ENCODE measurements at places on chromosomes 3 and 15.
A peak's percentile ranks its signal among the peaks of the same experiment; 100 is the strongest.

DNA sequence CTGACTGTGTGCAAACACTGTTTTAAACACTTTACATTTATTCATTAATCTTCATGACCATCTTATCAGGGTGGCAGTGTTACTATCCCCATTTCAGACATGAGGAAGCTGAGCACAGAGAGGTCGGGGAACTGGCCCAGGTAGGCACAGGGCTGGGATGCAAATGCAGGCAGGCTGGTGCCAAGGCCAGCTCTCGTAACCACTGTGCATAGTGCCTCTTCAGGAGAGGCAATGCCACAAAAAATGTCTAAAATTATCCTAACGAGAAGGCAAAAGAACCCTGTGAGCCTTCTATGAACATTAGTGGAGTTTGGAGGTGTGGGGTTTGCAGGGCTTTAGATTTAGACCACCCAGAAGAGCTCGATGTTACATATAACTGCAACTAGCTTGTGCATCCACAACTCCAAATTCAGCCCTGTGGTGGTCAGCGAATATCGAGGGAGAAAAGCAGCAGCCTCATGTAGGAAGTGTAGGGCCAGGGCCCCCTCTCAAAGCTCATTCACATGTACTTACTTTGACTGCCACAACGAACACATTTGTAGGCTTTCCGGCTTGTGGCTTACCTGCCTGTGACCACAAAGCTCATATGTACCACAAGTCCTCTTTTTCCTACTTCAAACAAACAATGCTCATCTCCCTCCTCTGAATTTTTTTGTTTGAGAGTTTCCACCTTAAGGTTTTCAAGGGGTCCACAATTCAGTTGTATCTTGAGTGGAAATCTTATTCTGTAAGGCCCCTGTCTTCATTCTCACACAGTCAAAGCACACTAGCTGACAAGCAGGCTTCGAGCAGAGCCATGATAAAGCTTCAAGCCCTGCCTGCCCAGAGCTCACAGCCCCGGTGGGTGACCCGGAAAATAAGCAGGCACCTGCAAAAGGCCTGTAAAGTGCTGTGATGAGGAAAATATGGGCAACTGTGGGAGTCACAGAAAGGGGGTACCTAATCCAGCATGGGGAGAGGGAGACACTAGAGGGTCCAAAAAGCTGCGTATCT, 722.9 kb upstream of the CFAP20DC start:
- peak; percentile 11 for DNase-seq

- no peak for DNase-seq
Measured at GRCh38 chr3:37701734-37702433, 159.8 kb upstream of the CTDSPL start.

DNA sequence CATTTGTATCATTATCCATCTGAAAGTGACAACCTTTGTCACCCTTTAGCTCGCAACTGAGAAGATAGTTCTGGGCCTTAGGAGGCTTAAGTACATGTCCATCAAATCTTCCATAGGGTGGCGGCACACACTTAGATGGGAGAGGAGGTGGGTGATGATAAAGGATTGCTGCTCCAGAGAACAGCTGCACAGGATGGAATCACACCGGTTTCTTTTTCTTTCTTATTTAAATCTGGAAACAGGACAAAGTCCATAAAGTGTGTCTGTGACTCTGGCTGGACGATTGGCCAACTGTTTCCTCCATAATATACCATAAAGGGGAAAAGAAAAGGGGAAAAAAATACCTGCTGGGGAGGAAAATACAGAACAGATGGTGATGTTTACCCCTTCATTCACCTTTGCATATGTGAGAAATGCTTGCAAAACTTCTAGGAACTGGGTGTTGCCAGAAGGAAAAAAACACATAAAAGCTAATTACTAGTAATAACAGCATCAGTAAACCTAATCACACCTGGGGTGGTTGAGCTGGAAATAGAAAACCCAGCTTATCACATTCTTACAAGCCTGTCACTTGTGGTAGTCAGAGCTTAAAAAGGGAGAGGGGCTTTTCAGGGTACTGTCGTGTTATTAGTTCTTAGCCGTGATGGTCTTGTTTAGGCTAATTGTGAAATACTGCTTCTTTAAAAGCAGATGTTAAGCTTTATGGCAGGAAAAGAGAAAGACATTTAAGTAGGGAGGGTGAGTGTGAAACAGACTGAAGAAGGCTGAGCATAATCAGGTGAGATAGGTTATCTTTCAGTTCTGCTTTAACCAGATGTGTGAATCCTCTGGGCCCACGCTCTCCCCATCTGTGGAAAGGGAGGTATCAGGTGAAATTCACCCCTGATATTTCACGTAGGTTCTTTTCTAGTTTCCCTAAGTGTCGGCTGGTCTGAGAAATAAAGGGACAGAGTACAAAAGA, 16.7 kb downstream of the C2CD4A start:
- DNase-seq: no peak

GRCh38 chr3:41848753-41849574, 112.9 kb downstream of the ULK4 start:
- no peak for DNase-seq

DNA sequence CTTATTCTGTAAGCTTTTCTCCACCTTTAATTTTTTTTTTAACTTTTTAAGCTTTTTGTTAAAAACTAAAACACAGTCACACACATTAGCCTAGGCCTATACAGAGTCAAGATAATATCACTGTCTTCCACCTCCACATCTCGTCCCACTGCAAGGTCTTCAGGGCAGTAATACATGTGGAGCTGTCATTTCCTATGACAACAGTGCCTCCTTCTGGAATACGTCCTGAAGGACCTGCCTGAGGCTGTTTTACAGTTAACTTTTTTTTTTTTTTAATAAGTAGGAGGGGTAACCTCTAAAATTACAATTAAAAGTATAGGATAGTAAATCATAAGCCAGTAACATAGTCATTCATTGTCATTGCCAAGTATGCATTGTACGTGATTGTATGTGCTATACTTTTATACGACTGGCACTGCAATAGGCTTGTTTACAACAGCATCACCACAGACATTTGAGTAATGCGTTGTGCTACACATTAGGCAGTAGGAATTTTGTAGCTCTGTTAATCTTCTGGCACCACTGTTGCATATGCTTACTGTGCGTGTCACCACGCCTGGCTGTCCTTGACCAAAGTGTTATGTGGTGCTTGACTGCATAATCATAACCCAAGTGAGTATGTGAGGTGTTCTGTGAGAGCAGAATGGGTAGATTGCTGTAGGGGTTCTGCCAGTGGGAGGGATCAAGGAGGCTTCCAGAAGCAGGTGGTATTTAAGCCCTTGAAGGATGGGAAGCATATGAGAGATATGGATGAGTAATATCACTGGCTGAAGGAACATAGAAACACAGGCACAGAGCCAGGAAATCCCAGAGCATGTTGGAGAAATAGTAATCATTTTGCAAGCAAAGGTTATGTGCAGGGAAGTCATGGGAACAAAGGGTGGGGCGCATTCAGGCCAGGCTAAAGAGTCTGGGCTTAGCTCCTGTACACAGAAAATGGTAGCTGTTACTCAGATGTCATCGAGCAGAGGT, 18.3 kb downstream of the FBXO22 start:
- DNase-seq: no peak

GRCh38 chr3:123695731-123696640, 111.1 kb upstream of the HACD2 start:
- no peak for DNase-seq

DNA sequence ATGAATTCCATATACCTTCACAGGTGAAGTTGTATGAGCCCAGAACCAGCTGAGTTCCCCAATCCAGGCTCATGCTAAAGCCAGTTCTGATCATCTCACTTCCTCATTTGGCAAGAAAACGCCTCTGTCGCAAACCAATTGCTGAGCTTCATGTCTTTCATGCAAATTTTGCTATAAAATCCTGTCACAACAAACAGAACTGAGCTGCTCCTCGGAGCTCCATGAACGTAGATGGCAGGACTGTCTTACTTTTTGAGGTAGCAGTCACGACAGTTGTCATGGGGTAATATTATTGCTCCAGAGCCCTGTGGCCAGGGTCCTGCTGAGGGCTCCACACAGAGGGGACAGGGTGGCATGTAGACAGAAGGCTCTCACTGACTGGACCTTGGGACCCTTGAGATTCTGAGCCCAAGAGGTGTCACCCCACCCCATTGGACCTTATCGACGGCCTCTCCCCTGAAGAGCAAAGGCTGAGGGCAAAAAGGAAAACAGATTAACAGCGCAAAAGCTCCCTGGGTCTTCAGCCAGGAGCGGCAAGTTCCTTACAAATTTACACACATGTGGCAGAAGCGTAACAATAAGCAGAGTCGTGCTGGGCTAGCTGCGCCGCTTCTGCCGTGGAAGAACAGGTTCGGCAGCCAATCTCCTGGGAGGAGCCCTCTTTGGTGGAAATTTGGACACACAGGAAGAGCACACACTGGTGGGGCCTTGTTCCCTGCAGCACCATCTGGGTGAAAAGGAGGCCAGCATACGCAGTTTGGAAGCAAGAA, 249.2 kb downstream of the OPA1 start:
- DNase-seq: no peak

- DNase-seq: no peak
Measured at GRCh38 chr3:184380185-184380626, 352 bp downstream of the CHRD start.

DNA sequence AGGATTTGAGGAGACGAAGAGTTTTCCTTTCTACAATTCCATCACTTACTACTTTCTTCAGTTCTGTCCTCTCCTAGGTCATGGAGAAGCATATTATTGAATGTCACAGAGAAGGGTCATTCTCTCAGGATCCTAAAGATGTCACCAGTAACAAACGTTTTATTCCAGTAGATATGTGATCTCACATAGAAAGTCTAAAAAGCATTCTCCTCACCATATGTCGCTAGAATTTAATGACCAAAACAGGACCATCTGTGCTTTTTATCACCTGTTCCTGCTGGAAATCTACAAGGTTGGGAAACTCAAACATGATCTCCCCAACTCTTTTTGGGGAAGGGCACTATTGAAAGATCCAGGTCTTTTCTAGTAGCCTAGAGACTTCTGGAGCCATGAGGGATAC, 24.0 kb upstream of the FRMD5 start:
- DNase-seq: no peak
